ENCODE measurements at places on chromosomes 13 and 19. TPM values are rescaled to one million over a fixed set of nuclear protein-coding genes. Genes with fewer than 3 reads are reported as not detected.

Gene GSX1
- total RNA-seq: 11.4 TPM

GRCh38 chr19:41621226-41621625 is 5.6 kb downstream of the CEACAM4 start:
- H3K4me3 ChIP-seq: no peak overlapping the region
- no peak overlapping the region for H3K27ac ChIP-seq
- no peaks in the 10 kb centered on the region for H3K27me3 ChIP-seq
- peaks cover 3% of the 10 kb centered on the region for H3K36me3 ChIP-seq
- H3K4me1 ChIP-seq: no peaks in the 10 kb centered on the region
- DNase-seq: no peak

DNA sequence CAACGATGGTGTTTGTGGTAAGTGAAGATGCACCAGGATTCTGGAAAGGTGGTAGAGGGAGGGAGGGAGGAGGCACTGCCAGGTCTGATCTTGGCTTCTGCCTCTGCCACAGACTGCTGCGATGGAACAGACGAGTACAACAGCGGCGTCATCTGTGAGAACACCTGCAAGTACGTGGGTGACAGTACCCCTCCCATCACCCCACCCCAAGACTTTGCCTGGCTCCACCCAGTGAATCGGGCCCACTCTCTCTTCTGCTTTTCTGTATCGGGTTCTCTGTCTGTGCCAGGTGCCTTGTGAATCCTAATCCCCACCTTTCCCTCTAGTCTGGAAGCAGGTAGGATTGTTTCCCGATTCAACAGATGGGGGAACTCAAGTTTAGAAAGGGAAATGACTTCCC is 2.5 kb downstream of the PRKCSH start:
- no peak for DNase-seq
- no peak overlapping the region for H3K27ac ChIP-seq
- peaks cover 22% of the 10 kb centered on the region for H3K4me1 ChIP-seq

- DNase-seq: no peak
- H3K4me1 ChIP-seq: peaks cover 28% of the 10 kb centered on the region
- peaks cover 8% of the 10 kb centered on the region for H3K36me3 ChIP-seq
- H3K4me3 ChIP-seq: no peak overlapping the region
- no peaks in the 10 kb centered on the region for H3K27me3 ChIP-seq
These were observed 880.4 kb downstream of the EFNB2 start for GRCh38 chr13:105655046-105655445.

Gene ZNF536
- total RNA-seq: 18.7 TPM

Gene HSH2D
- total RNA-seq: not detected

GRCh38 chr13:72458701-72459100 is 268.7 kb downstream of the MZT1 start:
- peaks cover 45% of the 10 kb centered on the region for H3K4me1 ChIP-seq
- no peaks in the 10 kb centered on the region for H3K36me3 ChIP-seq
- H3K27me3 ChIP-seq: no peaks in the 10 kb centered on the region
- DNase-seq: no peak
- H3K27ac ChIP-seq: no peak overlapping the region

DNA sequence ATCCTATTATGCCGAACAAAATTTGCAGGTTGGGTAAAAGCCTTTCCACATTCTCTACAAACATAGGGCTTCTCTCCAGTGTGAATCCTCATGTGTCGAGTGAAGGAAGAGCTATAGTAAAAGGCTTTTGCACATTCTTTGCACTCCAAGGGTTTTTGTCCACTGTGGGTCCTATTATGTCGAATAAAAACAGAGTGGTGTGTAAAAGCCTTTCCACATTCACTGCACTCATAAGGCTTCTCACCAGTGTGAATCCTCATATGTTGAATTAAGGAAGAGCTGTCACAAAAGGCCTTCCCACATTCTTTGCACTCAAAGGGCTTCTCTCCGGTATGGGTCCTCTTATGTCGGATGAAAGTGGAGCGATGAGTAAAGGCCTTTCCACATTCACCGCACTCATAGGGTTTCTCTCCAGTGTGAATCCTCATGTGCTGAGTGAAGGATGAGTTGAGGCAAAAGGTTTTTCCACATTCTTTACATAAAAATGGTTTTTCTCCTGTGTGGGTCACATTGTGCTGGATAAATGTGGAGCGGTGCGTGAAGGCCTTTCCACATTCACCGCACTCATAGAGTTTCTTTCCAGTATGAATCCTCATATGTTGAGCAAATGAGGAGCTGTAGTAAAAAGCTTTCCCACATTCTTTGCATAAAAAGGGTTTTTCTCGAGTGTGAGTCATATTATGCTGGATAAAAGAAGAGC is 13.6 kb downstream of the ZNF599 start:
- no peaks in the 10 kb centered on the region for H3K27me3 ChIP-seq
- no peak overlapping the region for H3K4me3 ChIP-seq
- no peaks in the 10 kb centered on the region for H3K4me1 ChIP-seq
- no peak for DNase-seq
- peaks cover 77% of the 10 kb centered on the region for H3K36me3 ChIP-seq

- no peak overlapping the region for H3K27ac ChIP-seq
- no peaks in the 10 kb centered on the region for H3K4me1 ChIP-seq
- H3K27me3 ChIP-seq: no peaks in the 10 kb centered on the region
- DNase-seq: no peak
- peaks cover 9% of the 10 kb centered on the region for H3K36me3 ChIP-seq
These were observed 82.9 kb downstream of the PDS5B start for GRCh38 chr13:32669030-32669646.
